ENCODE measurements at places on chromosomes 12 and 14. TPM values are rescaled to one million over a fixed set of nuclear protein-coding genes. Genes with fewer than 3 reads are reported as not detected.

Gene PPP1R3E
- 5.0 TPM for total RNA-seq

Gene PLBD1
- 0.86 TPM for total RNA-seq

Gene TRIM9
- total RNA-seq, result 0.73 TPM

Gene TMEM132C
- not detected for total RNA-seq

Gene RTN1
- total RNA-seq, result 2.8 TPM

Gene NDUFA12
- total RNA-seq, result 50.5 TPM

Gene BHLHE41
- total RNA-seq, result 6.1 TPM

Gene KLRC3
- not detected for total RNA-seq

Gene ADCK1
- 6.2 TPM for total RNA-seq

Gene TRAFD1
- 30.0 TPM for total RNA-seq

Gene TAS2R9
- total RNA-seq, result not detected

Gene ADAM21
- 0.86 TPM for total RNA-seq

Gene IFNG
- total RNA-seq, result not detected

Gene KRT80
- 0.65 TPM for total RNA-seq

Gene SLC4A8
- 5.4 TPM for total RNA-seq

Gene SLC6A15
- 0.33 TPM for total RNA-seq

Gene TAS2R31
- total RNA-seq, result 3.7 TPM

Gene ANG
- total RNA-seq, result 6.8 TPM

Gene GALNT8
- not detected for total RNA-seq

Gene TEX52
- not detected for total RNA-seq

Gene TAC3
- total RNA-seq, result not detected

Gene C12orf50
- not detected for total RNA-seq

Gene DBX2
- total RNA-seq, result not detected

Gene MAP1LC3B2
- 0.52 TPM for total RNA-seq

Gene SIX4
- 10.9 TPM for total RNA-seq

Gene RD3L
- total RNA-seq, result not detected
